ENCODE measurements at places on chromosomes 12 and 14. TPM values are rescaled to one million over a fixed set of nuclear protein-coding genes. Genes with fewer than 3 reads are reported as not detected.

PRPH gene
- total RNA-seq: 0.33 TPM

NANOG gene
- not detected for total RNA-seq

GALNT16 gene
- total RNA-seq: 1.7 TPM

NKX2-1 gene
- not detected for total RNA-seq

WSCD2 gene
- total RNA-seq: not detected

ADAMTS20 gene
- not detected for total RNA-seq

ALDH1L2 gene
- 58.2 TPM for total RNA-seq

CLEC1B gene
- total RNA-seq: not detected

LGR5 gene
- 2.2 TPM for total RNA-seq

TAS2R9 gene
- not detected for total RNA-seq

TSPAN8 gene
- total RNA-seq: 108 TPM

VAMP1 gene
- 20.4 TPM for total RNA-seq

RNFT2 gene
- 6.6 TPM for total RNA-seq

RAD52 gene
- total RNA-seq: 17.0 TPM

NID2 gene
- 183 TPM for total RNA-seq

TTC6 gene
- not detected for total RNA-seq

CLEC9A gene
- not detected for total RNA-seq

IAPP gene
- 0.10 TPM for total RNA-seq

KLRC1 gene
- total RNA-seq: not detected

C14orf93 gene
- total RNA-seq: 10.2 TPM

MUCL1 gene
- not detected for total RNA-seq

INHBE gene
- 2.0 TPM for total RNA-seq

CD163L1 gene
- total RNA-seq: 2.6 TPM

MGP gene
- 251 TPM for total RNA-seq

WNT1 gene
- not detected for total RNA-seq

NINJ2 gene
- 1.0 TPM for total RNA-seq

HCFC2 gene
- 22.8 TPM for total RNA-seq

ACOT6 gene
- not detected for total RNA-seq

TPH2 gene
- total RNA-seq: not detected

SYT1 gene
- total RNA-seq: 25.2 TPM

VSIG10 gene
- 10.8 TPM for total RNA-seq

DCAF5 gene
- 23.1 TPM for total RNA-seq

BDKRB1 gene
- total RNA-seq: 1.3 TPM

TROAP gene
- 3.4 TPM for total RNA-seq

Measured in smooth muscle cell of the pulmonary artery (primary cell).